ENCODE measurements at places on chromosomes 3 and 15.

DNA sequence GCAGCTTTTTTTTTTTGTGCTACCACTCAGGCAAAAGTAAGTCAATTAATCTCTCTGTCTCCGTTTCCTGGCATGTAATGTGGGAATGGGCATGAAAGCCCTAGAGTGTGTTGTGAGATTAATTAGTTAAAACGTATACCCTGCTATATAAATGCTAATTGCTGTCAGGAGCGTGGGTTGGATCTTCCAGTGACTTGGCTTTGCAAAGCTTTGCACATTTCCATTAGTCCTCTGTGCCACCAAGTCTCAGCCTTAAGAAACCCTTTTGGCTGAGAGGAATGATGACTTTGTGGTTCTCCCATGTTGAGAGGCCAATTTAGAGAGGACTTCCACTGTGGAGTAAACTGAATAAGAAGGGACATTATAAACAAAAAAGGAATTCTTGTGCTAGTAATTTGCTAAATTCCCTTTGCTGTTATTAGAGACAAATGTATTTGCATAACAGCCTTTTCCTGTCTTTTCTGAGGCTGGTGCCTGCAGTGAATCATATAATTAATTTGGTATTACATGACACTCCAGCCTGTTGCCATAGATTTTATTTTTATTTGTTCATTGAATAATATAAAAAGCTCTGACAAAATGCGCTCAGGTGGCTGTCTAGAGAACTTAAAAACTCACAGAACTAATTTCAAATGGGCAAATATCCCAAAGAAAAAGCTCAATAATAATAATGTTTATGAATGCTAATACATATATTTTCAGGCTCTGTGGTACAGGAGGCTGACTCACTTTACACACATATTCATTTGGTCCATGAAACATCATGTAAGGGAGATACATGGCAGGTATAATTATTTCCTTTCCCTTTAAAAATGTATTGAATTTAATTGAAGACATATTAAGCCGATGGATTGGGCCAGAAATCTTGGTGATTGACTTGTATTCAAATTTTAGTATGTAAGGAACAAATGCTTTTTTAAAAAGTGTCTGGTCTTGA is 82.7 kb downstream of the IL1RAP start:
- H3K27ac ChIP-seq, result no peak overlapping the region
- no peak overlapping the region for H3K4me3 ChIP-seq
- no peaks in the 10 kb centered on the region for H3K27me3 ChIP-seq

- no peak overlapping the region for H3K4me3 ChIP-seq
- DNase-seq, result no peak
- peaks cover 6% of the 10 kb centered on the region for H3K36me3 ChIP-seq
- peaks cover 16% of the 10 kb centered on the region for H3K4me1 ChIP-seq
Measured at GRCh38 chr15:38894243-38894948, 329.8 kb upstream of the RASGRP1 start.

GRCh38 chr3:57825116-57825515 is 69.0 kb downstream of the SLMAP start:
- peaks cover 4% of the 10 kb centered on the region for H3K36me3 ChIP-seq
- peaks cover 35% of the 10 kb centered on the region for H3K4me1 ChIP-seq
- H3K4me3 ChIP-seq, result no peak overlapping the region
- peaks cover 2% of the 10 kb centered on the region for H3K27me3 ChIP-seq

GRCh38 chr3:59150039-59150438 is 100.2 kb upstream of the CFAP20DC start:
- H3K4me1 ChIP-seq, result no peaks in the 10 kb centered on the region
- no peak overlapping the region for H3K4me3 ChIP-seq
- H3K27ac ChIP-seq, result no peak overlapping the region
- H3K27me3 ChIP-seq, result no peaks in the 10 kb centered on the region
- H3K36me3 ChIP-seq, result peaks cover 10% of the 10 kb centered on the region

GRCh38 chr3:33128706-33129105 is 14.9 kb downstream of the CRTAP start:
- no peak overlapping the region for H3K27ac ChIP-seq
- H3K27me3 ChIP-seq, result no peaks in the 10 kb centered on the region
- no peak overlapping the region for H3K4me3 ChIP-seq
- peaks cover 43% of the 10 kb centered on the region for H3K36me3 ChIP-seq
- no peaks in the 10 kb centered on the region for H3K4me1 ChIP-seq
- DNase-seq, result no peak

DNA sequence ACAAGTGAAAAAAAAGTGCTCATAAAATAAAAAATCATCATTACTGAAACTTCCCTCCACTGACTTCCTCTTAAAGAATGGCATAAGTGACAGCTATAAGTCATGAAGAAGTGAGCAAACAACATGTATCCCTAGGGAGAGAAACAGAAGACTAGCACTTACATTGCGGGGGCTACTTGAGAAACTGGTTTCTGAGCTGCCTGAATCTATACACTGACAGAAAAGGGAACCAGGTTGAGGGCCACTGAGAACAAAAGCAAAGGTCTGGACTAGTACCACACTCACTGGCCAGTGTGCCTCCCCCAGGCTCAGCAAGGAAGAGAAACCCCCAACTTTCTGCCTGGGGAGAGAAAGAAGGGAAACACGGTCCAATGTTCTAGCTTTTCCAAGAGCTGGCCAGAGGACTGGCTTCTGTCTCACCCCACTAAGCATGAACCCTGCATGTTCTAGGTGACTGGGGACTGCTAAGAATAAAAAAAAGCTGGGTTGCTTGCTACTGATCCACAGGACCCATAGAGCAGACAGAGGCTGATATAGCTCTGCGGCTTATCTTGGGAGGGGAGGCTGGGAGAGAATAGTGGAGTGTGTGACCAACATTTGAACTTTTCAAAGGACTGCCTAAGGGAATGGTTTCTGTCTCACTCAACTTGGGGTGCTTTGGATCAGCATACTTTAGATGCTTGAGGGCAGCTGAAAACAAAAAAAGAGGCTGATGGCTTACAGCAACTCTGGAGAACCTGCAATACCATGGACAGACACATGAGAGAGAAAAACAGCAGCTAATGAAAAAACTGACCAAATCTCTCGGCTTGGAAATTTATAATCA is 8.1 kb downstream of the RAD18 start:
- peaks cover 11% of the 10 kb centered on the region for H3K36me3 ChIP-seq
- H3K4me1 ChIP-seq, result peaks cover 9% of the 10 kb centered on the region
- H3K4me3 ChIP-seq, result no peak overlapping the region
- no peaks in the 10 kb centered on the region for H3K27me3 ChIP-seq

DNA sequence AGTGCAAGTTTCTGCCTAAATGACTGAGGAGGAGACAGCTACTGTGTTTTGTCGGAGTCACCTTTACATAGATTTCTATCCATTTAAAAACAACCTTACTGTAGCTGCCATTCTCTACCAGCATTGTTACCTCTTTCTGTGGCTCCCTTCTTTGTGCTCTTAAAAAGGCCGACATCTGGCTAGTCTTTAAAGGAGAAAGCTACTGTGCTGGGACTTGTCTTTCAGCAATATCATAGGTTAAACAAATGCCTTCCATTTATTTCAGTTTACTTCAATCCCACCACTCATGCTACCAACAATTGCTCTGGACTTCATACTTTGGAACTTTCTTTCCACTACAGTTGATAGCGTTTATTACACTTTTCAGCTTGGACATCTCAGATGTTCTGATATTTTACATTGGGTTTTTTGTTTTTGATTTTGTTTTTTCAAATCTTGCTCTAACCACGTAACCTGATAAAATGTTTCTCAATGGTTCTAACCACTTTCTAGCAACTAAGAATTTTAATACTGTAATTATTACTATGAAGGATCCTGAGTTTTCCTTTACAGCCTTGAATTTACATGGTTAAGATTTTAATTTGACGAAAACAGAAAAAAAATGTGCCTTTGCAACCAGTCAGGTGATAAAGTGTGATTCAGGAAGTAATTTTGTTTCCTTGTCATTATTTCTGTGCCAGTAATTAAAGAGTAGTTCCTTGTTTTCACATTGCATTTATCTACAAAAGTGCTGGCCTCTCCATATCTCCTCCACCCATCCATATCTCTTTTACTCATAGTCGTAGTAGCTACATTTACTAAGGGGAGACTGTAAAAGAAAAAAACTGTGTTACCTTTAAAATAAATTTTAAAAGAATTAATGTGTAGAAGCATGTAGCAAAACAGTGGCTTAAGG is 1.3 kb upstream of the CBLB start:
- DNase-seq, result no peak
- peaks cover 3% of the 10 kb centered on the region for H3K27me3 ChIP-seq
- H3K36me3 ChIP-seq, result peaks cover 6% of the 10 kb centered on the region
- peaks cover 54% of the 10 kb centered on the region for H3K4me1 ChIP-seq
- peak overlapping the region; percentile 98 for H3K4me3 ChIP-seq

GRCh38 chr3:55480911-55481743 is 6.0 kb downstream of the WNT5A start:
- peaks cover 86% of the 10 kb centered on the region for H3K4me1 ChIP-seq
- H3K4me3 ChIP-seq, result peak overlapping the region; percentile 95
- DNase-seq, result peak; percentile 57
- peaks cover 3% of the 10 kb centered on the region for H3K27me3 ChIP-seq
- H3K27ac ChIP-seq, result peak overlapping the region; percentile 93

- peaks cover 56% of the 10 kb centered on the region for H3K4me1 ChIP-seq
- H3K27me3 ChIP-seq, result peaks cover 9% of the 10 kb centered on the region
- no peak overlapping the region for H3K4me3 ChIP-seq
- peak overlapping the region; percentile 79 for H3K27ac ChIP-seq
Measured at GRCh38 chr3:172319595-172319994, 128.7 kb downstream of the GHSR start.

GRCh38 chr15:68556139-68556990 is 22.4 kb upstream of the CORO2B start:
- peaks cover 56% of the 10 kb centered on the region for H3K27me3 ChIP-seq
- H3K27ac ChIP-seq, result peak overlapping the region; percentile 47

GRCh38 chr3:65848024-65848423 is 190.7 kb downstream of the MAGI1 start:
- H3K36me3 ChIP-seq, result peaks cover 16% of the 10 kb centered on the region
- H3K27me3 ChIP-seq, result peaks cover 2% of the 10 kb centered on the region
- no peak for DNase-seq
- H3K4me1 ChIP-seq, result peaks cover 8% of the 10 kb centered on the region
- no peak overlapping the region for H3K27ac ChIP-seq

DNA sequence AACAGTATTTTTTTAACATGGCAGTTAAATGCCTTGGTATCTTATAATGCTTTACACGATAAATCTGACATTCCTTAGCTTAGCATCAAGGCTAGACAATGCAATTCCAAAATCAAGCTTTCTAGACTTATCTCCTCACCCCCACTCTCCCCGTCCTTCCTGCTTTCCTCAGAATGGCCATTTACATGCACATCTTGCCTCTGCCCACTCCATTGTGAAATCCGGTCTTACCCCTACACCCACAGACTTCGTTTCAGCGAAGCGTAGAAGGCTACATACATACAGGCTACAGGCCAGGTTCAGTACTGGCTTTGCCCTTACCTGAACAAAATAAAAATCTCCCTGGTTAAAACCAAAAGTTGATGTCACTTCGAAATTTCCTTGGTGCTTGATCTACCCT is 58.6 kb upstream of the SLC12A8 start:
- H3K27ac ChIP-seq, result peak overlapping the region; percentile 3
- DNase-seq, result no peak
- no peaks in the 10 kb centered on the region for H3K4me1 ChIP-seq
- no peak overlapping the region for H3K4me3 ChIP-seq
- no peaks in the 10 kb centered on the region for H3K27me3 ChIP-seq
- H3K36me3 ChIP-seq, result peaks cover 69% of the 10 kb centered on the region

DNA sequence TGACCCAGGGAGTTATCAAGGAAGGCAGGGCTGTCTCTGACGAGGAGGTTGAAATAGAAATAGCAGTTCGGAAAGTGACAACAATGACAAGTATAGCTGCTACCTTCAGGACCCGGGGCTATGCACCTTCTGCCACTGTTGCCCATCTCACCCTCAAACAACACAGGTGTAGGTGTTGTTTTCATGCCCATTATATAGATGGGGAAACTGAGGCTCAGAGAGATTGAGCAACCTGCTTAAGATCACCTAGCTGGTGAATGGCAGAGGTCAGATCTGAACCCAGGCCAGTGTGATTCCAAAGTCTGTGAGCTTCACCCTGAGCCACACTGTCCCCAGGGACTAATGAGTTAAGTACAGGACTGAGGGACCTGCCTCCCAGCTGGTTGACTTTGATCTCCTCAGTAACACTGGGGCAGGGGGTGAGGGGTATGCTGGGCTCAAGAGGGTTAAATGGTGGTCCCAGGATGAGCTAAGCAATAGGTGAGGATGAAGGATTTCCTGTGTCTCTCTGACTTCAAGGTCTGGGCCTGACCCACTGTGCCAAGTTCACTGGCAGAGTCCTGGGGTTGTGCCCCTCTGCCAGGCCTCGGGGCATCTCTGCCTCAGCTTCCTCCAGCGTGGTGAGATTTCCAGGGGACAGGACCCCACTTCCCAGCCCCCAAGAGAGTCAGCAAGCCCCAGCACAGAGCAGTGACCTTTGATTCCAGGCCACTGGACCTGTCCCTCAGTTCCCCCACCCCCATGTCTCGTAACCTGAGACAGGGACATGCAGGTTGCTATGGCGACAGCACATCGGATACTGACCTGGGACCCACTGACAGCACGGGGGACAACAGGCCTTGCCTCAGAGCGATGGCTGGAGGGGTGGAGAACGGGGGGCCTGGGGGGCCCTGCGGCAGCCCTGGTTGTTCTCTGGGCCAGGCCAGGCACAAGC is 35.0 kb downstream of the ATP2B2 start:
- H3K27me3 ChIP-seq, result peaks cover 11% of the 10 kb centered on the region
- DNase-seq, result peak; percentile 77
- no peaks in the 10 kb centered on the region for H3K36me3 ChIP-seq
- peaks cover 80% of the 10 kb centered on the region for H3K4me1 ChIP-seq
- H3K27ac ChIP-seq, result peak overlapping the region; percentile 79

- H3K27ac ChIP-seq, result no peak overlapping the region
- DNase-seq, result no peak
- peaks cover 5% of the 10 kb centered on the region for H3K4me1 ChIP-seq
- H3K27me3 ChIP-seq, result peaks cover 30% of the 10 kb centered on the region
Measured at GRCh38 chr3:10948326-10948725, 44.2 kb upstream of the SLC6A1 start.

DNA sequence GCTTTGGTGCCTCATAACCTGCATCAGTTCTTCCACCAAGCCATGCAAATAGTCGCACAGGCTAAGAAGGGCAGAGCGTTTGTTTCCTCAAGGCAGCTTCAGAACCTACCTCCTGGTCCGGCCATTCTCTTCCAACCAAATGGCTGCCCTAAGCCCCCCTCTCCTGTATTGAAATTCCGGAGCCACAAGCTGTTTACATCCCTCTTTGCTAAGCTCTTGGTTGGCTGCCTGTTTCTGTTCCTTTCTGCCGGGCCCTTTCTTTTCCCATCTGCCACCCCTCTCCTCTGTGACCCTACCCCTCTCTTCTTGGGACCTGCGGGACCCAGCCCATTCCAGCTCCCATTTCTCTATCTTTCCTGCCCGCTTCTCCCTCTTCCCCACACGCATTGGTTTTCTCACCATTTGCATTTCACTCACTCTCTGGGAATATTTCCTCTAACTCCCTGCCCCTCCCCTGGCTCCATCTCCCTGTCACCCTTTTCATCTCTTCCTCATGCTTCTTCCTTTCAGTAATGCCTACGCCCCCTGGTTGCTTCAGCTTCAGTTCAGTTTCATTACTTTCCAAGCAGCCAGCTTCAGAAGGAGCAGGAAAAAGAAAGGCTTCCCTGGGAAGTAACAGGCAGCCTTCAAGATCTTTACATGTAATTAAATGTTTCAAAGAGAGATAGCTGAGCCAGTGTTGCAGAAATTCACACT is 113.5 kb downstream of the RAB11A start:
- peak overlapping the region; percentile 49 for H3K4me3 ChIP-seq
- H3K27ac ChIP-seq, result no peak overlapping the region
- H3K27me3 ChIP-seq, result peaks cover 59% of the 10 kb centered on the region
- H3K36me3 ChIP-seq, result no peaks in the 10 kb centered on the region
- peaks cover 51% of the 10 kb centered on the region for H3K4me1 ChIP-seq
- DNase-seq, result no peak

Measured in nephron progenitor cell (in vitro differentiated cells).